ENCODE measurements at places on chromosomes 3 and 15.

- DNase-seq: no peak
Observed at GRCh38 chr15:58066042-58066867, 744 bp upstream of the ALDH1A2 start.

- DNase-seq: no peak
Observed at GRCh38 chr3:85709346-85709892, 750.6 kb downstream of the CADM2 start.

DNA sequence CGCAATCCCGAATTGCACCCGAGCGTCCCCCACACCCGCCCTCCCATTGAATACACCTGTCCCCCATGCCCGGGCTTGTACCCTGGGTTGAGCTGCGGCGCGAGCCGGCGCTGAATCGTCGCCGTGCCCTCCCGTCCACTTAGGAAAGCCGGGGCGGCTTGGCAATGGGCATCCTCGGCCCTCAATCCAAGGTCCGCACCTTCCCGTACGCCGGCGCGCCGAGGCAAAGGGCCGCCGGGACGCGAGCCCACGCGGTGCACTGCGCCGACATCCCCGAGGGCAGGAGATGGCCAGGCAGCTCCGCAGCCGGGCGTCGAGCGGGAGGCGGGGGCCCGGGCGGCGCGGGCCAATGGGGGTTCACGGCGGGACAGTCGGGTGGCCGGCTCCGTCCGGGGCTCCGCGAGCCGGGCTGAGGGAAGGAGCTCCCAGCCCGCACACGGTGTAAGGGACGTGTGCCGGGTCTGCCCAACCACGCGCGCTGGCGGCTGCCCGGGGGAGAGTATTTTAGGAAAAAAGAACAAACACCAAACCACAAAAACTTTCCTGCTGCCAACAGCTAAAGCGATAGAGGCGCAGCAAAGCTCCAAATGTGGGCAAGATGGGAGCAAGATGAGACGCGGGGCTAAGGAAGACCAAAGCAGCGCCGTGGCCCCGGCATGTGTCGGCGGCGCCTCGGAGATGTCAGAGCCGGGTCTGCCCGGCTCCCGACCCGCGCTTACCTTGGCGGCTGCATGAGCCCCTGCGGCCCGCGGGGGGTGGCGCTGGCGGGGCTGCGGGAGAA, 621 bp downstream of the RGMA start:
- peak; percentile 38 for DNase-seq

- DNase-seq: peak; percentile 43
Observed at GRCh38 chr3:152269831-152270734, 1.4 kb downstream of the MBNL1 start.

DNA sequence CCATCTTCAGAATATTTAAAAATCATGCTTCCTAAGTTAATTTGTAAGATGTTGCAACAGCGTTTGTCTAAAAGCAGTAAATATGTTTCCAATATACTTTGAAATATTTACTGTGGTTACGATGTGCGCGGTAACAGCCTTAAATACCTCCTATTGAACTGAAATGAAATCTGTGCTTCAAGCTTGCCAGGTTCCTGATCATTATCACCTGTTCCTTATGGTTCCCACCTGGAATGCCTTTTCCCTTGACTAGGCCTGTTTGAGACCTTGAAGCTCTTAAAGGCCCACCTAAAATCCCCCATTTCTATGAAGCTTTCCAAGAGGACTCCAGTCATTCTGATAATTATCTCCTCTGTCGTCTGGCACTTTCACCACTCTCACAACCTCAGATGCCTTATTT, 146.7 kb downstream of the NAALADL2 start:
- DNase-seq: no peak

- no peak for DNase-seq
Observed at GRCh38 chr3:111238885-111239284, 167.3 kb downstream of the NECTIN3 start.

DNA sequence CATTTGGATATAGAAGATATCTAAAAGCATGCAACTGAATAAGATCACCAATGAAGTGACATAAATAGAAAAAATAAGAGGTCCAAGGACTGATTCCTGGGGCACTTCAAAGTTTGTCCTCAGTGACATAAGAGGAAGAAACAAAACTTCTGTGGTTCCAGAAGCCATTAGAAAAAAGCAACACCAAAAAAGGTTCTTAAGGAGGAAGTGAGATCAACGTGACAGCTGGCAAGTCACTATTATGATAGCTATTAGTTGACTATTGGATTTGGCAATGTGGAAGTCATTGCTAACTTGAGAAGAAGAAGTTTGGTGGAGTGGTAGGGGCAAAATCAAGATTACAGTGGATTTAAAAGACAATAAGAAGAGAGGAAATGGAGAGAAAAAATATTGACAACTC, 1098.3 kb downstream of the NAALADL2 start:
- no peak for DNase-seq

DNA sequence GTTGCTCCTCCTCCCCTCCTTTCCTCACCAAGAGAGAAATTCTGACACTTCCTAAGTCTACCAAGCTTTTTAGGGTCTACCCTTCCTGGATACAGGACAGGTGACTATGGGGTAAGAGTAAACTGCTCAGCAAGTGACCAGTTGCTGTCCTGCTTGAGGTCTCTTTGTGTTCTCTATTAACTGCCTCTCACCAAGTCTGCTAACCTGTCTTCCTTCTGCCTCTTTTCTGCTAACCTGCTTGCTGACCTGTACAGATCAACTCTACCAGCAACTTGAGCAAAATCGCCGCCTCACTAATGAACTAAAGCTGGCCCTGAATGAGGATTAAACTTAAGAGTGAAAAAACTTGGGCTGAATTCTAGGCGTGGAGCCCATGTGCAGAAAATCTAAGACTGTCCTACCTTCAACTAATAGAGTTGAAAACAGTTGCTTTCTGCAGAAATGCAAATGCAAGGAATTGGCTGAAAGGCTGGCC, 27.1 kb downstream of the TPM1 start:
- DNase-seq: no peak

DNA sequence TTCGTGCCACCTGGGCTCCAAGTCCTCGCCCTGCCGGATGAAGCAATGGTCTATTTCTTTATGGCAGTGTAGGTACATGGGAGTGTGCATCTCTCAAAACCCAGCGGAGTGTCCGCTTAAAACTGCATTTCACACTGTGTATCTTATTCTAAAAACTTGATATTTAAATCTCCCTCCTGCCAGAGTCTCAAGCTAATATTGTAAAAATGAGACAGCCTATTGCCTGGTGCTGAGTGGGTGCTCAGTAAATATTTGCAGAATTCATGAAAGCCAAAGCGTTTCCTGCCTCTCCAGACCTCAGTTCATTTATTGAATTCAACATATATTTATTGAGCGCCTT, 330 bp upstream of the TBC1D2B start:
- no peak for DNase-seq

- DNase-seq: no peak
Observed at GRCh38 chr3:27138562-27138961, 230.6 kb downstream of the NEK10 start.

GRCh38 chr3:96538186-96538585, 276.2 kb upstream of the EPHA6 start:
- no peak for DNase-seq

DNA sequence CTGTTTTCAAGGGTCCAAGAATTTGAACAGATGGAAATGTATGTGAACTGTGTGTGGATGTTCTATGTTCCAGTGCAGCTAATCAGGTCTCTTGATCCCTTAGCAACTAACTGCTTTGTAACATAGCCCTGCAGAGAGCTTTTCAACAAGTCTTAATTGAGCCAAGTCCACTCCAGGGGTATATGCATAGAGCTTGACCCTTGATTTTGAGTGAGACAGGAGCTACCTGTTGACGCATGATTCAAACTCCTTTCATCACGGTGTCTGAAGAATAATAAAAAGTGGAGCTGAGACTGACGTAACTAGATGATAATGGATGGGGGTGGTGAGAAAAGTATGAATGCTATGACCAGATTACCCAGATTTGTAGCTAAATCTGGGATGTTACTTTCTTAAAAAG, 93.3 kb upstream of the CCDC54 start:
- no peak for DNase-seq

DNA sequence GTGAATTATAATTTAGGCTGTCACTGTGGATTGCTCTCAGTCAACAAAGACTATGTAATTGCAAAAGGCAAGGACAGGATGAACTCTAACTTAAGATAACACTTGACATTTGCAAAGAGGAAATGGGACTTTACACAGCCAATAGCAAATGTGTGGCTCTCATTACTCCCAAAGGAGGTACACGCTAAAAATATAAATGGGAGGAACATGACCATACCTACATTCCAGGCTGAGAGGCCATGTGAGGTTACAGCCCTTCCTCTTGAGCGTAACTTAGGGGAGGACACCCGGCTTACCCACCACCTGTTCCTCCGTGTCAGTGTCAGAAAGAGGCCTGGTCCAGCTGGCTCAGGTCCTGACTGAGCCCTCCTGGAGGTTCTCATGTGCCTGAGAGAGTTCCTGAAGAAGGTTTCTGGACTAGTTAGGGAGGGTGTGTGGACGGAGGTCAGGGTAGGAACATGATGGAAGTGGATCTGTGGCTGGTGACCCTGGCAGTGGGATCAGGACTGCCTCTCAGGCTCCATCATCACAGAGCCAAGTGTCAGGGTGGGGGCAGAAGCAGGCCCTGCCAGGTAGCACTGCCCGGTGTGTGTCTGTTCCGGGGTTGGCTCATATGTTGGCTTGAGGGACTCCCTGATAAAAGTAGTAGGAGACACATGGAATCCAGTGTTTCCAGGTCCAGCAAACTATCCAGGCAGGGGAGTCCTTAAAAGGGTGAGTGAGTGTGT, 7.9 kb downstream of the POPDC2 start:
- no peak for DNase-seq

DNA sequence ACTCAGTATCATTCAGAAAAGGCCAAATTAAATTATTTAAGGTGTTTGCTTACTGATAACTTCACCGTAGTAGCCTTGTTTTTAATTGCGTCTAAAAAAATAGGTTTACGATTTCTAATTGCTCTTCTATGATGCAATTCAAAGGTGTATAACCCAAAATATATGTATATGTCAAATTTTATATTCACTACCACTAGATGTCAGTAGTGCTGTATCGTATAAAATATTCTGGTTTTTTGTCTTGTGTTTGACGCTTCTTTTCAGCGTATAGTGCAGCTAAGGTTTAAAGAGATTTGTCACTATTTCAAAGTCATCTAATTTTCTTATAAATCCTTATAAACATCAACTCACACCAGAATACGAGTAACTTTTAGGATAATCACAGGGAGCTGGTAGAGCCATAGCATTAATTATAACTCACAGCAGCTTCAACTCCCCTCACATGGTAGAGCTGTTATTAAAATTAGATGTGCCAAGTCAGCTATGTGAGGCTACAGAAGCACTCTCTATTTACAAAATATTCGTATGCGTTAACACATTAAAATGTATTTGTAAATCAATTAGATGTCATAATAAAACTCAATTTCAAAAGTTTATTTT, 3.5 kb downstream of the PFN2 start:
- DNase-seq: peak; percentile 73

GRCh38 chr3:66200147-66200546, 20.7 kb upstream of the SLC25A26 start:
- no peak for DNase-seq

DNA sequence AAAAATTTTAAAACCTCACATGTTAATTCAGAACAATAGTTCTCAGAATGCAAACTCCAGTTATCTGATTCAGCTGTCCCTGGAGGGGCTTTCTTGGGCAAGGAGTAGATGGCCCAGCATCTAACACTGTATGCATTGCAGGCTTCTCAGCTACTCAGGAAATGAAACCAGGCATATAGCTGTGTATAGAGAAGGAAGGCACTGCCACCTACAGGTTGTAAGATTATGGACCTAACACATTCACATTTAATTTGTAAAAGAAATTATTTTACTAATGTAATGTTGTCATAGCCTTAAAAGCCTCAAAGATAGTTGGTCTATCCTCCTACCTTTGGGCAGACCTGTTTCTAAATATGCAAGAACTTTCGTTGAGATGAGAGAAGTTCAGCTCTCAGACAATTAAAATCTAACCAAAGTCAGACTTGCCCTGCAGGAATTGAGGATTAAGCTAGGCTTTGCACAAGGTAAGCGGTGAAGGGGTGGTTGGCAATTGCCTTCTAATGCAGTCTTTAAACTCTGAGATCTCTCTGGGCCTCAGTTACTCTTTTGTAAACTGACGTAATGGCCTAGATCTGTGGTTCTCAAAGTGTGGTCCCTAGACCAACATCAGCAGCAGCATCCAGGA, 132.8 kb upstream of the SLC24A5 start:
- peak; percentile 62 for DNase-seq

- peak; percentile 15 for DNase-seq
Observed at GRCh38 chr15:62360332-62361097, 195.4 kb upstream of the C2CD4B start.

DNA sequence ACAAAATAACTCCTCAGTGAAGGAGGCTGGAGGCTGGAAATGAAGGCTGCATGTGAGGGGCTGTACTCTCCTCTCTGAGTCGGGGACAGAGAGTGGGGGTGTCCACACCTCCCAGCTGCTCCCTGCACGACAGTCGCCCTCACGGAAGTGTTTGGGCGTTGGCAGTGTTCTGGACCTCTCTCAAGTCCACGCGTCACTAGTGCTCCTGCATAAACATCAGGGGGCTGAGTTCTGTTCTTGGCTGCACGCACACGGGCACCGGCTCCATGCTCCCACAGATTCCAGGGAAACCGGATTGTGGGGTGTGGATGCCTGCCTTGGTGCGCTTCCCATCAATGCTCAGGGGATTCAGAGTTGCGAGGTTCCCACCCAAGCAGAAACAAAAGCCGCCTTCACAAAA, 7.4 kb downstream of the RASGRF1 start:
- DNase-seq: no peak

- no peak for DNase-seq
Observed at GRCh38 chr15:25055356-25056068, 100.7 kb downstream of the SNRPN start.

DNA sequence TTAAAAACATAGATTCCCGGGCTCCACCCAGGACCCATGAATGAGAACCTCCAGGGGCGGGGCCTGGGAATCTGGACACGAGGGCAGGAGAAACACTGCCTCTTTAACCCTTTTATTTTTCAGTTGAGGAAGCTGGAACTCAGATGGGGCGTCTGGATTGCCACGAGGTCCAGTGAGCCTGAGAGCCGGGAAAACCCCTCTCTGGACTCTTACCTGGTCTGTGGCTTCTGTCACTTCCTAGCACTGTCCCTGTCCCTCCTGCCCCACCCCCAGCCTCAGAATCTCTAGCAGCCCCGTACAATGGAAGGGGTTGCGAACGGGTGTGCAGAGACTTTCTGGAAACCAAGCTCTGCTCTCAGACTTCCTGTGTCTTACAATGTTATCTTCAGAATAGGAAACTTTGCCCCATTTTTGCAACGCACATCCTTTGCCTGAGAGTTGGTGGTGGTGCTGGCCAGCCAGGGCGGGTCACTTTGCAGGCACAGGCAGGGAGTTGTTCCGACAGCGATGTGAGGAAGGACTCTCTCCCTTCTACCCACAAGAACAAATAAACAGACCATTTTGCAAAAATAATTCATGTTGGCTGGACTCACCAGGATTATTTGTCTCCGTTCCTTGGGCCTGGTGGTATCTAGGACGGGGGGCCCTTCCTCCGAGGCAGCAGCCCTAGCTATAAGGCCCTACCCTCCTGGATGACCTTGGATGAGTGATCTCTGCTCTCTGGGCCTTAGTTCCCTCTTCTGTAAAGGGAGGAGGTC, 59.1 kb downstream of the SMAD6 start:
- DNase-seq: no peak

GRCh38 chr15:86875067-86875466, 795.4 kb downstream of the AGBL1 start:
- no peak for DNase-seq
